ENCODE measurements at places on chromosomes 2 and 18.

GRCh38 chr2:200216310-200216709 is 90.2 kb upstream of the SPATS2L start:
- DNase-seq: no peak

DNA sequence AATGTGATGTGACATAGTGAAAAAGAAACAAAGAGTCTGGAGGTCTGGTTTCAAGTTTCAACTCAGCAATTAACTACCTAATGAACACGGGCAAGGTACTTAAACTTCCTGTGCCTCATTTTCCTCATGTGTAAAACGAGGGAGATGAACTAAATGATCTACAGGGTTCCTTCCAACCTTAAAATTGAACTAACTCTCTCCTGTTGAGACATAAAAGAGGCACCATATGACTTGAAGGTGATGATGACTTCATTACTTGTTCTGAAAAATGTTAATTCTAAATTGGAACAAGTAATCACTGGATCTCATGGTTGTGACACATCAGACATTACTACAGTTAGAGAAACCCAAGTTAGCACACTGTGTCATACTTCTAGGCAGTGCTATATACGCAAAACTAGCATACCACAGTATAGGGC is 8.9 kb upstream of the REL start:
- DNase-seq: no peak

DNA sequence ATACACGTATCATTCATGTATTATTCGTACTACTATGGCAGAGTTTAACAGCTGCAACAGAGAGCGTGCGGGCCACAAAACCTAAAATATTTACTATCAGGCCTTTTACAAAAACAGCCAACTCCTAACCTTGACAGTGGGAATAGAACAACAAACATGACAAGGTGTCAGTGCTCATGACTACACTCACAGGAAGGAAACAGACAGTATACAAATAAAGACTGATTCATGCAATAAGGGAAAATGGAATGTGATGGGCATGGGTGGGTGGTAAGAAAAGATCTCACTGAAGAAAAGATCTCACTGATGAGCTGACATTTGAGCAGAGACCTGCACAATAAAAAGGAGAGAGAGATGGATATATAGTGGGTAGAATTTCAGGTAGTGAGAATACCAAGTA is 347.8 kb downstream of the ALK start:
- no peak for DNase-seq

DNA sequence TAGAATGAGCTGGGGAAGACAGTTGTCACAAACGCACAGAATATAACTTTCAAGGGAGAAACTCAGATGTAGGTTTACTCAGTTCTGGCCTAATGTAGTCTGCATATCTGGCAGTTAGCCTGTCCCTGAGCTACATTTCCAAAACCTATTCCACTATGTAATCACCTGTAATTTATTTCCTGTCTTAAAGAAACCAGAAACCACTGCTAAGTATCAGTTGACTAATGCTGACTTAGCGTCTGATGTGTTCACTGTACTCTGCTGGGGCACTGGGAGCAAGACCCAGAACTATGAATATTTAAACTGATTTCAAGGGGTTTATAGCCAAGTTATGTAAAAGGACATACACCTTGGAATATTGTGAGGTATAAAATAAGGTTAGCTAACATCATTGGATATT is 1995.2 kb upstream of the PIK3C3 start:
- peak; percentile 11 for DNase-seq

GRCh38 chr18:44693030-44693784 is 12.5 kb downstream of the SETBP1 start:
- no peak for DNase-seq
